Fibroblast of lung (primary cell): ENCODE measurements at places on chromosomes 7 and 10. TPM values are rescaled to one million over a fixed set of nuclear protein-coding genes. Genes with fewer than 3 reads are reported as not detected.

The PCDH15 gene
- total RNA-seq, result under 0.01 and 0.26 TPM in 2 replicates

The CADPS2 gene
- 32.2 and 40.8 TPM in 2 replicates for total RNA-seq

The KLF6 gene
- 39.0 and 96.1 TPM in 2 replicates for total RNA-seq

The HHEX gene
- 3.1 and 3.5 TPM in 2 replicates for total RNA-seq

The MSS51 gene
- 0.77 and 1.5 TPM in 2 replicates for total RNA-seq

The NPFFR1 gene
- under 0.01 TPM in 1 of 2 replicates, not detected in the other for total RNA-seq

The CALML5 gene
- not detected in 2 replicates for total RNA-seq

The CCDC136 gene
- 4.9 and 12.1 TPM in 2 replicates for total RNA-seq

The EVX1 gene
- total RNA-seq, result not detected in 2 replicates

The AGMO gene
- total RNA-seq, result not detected in 2 replicates

The UNCX gene
- total RNA-seq, result not detected in 2 replicates

The BRAT1 gene
- 20.1 and 20.3 TPM in 2 replicates for total RNA-seq

The GBF1 gene
- total RNA-seq, result 14.4 and 24.6 TPM in 2 replicates

The SPDYE8 gene
- not detected in 2 replicates for total RNA-seq

The IQUB gene
- total RNA-seq, result 0.77 and 0.83 TPM in 2 replicates

The FKBP6 gene
- total RNA-seq, result not detected in 2 replicates

The PLAU gene
- total RNA-seq, result 60.1 and 93.6 TPM in 2 replicates

The CYP3A4 gene
- total RNA-seq, result 0.17 TPM in 1 of 2 replicates, not detected in the other

The CPVL gene
- 0.17 and 0.51 TPM in 2 replicates for total RNA-seq

The DGKB gene
- 0.26 TPM in 1 of 2 replicates, not detected in the other for total RNA-seq

The GRM3 gene
- total RNA-seq, result not detected in 2 replicates

The CALHM1 gene
- not detected in 2 replicates for total RNA-seq

The NOS3 gene
- 0.50 and 0.77 TPM in 2 replicates for total RNA-seq

The OR9A2 gene
- total RNA-seq, result not detected in 2 replicates
